ENCODE measurements at places on chromosomes 1 and 21.

- DNase-seq: no peak
Observed at GRCh38 chr1:9425859-9426258, 113.4 kb upstream of the SLC25A33 start.

DNA sequence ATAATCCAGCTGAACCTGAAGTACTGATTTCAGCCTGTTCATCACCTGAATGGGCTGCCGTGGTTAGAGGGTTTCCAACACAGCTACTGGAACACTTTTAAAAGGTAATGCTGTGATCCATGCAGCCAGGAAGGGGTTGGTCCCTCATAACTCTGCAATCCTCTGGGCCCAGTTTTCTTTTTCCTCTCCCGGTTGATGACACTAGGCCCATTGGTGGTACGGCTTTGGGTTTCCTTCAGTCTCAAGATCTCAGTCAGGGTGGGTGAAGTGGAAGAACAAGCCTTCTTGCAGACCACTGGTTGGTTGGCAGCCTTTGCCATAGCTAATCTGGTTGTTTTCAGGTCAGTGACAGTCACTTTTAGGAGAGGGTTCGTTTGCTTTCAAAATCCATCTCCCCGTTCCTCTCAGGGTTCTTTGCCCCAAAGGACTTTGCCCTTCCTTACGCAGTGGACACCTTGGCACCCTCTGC is 502 bp upstream of the SLC35A3 start:
- DNase-seq: peak; percentile 1

DNA sequence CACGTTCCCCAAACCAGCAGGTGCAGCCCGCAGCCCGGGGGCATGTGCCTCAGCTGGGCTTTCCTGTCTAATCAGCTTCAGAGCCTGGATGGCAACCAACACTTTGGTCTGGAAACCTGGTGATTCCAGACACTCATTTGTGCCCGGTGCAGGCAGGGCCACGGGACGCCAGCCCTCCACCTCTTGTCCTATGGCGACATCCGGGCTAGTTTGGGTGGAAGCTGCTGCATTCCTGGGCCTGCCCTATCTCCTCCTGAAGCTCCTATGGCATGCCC is 111.8 kb downstream of the WDR4 start:
- DNase-seq: no peak

DNA sequence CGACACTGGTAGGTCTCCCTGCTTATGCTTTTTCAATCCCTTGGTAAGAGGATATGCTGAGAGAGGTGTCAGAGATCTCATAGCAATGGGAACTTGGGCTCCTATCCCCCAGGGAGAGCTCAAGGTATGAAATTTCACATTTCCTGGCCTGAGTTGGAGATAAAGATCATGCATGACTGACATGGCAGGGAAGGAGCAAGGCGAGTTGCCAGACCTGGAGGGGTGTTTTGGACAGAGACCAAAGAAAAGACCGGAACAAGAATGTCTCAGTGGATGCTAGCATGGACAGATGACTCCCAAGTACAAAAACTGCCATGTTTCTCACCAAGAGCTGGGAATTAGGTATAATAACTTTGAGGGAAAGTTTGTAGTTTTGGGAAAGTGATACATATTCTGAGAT is 334.1 kb upstream of the B3GALT2 start:
- peak; percentile 6 for DNase-seq

- no peak for DNase-seq
Observed at GRCh38 chr1:97170300-97170699, 448.7 kb downstream of the PTBP2 start.

GRCh38 chr1:71231751-71232150 is 150.9 kb upstream of the ZRANB2 start:
- DNase-seq: peak; percentile 14

DNA sequence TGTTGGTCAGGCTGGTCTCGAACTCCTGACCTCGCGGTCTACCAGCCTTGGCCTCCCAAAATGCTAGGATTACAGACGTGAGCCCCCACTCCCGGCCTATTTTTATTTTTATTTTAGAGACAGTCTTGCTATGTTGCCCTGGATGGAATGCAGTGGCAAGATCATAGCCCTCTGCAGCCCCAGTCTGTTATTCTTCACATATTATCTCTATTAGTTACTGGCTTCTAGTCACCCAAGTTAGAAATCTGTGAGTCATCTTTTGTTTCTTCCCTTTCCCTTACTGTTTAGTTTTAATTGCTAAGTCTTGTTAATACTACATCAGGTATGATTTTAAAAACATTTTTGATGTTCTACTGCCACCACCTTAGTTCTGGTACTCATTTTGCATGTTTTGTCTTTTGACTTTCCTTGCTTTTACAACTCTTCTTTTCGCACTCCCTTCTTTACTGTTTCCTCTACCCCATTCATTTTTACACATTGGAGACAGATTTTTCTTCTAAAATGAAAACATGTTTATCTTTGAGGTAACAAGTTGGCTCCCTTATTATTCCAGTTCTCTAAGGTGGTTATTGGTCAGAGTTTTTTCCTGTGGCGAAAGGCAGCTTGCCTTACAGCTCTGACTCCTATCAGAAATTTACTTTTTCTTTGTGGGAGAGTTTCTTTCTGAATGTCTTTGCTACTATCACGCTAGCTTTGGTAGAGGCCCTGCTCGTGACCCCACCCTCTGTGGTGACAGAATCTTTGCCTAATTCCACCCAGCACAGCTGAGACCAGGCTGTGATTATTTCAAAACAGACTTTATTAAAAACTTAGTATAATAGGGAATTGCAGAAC is 19.5 kb downstream of the ZMYM4 start:
- DNase-seq: peak; percentile 56

DNA sequence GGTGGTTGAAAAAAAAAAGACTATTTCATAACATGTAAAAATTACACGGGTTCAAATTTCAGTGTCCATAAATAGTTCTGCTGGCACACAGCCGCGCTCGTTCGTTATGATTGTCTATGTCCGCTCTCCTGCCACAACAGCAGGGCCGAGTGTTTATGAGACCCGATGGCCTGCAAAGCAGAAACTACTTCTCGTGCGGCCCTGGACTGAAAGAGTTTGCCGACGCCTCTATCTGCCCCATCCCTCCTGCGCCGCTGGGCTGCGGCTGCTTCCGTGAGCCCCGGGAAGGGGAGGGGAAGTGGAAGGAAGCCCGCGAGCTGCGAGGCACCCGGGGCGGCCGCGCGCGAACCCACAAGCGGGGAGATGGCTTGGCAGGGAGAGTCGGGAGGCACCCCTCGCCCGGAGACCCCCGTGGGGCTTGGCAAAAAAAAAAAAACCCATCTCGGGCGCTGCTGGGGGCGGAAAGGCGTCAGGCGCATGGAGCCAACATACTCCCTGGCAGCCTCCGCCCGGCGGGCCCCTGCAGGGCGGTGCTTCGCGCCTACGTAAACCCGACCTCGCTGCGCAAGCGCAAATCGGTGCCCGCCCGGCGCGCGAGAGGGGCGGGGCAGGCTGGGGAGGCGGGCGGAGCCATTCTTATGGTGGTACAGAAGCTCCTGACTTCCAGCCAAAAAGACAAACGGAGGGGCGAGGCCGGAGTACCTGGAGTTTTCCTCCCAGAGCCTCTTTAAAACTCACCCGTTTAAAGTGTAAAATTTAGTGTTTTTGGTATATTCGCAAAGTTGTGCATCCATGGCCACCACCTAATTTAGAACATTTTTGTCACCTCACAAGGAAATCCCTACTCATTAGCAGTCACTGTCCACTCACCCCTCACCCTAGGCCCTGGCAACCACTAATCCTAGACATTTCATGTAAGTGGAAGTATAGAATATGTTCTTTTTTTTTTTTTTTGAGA is 8.3 kb downstream of the SLC27A3 start:
- DNase-seq: peak; percentile 88

- DNase-seq: no peak
Observed at GRCh38 chr1:181531441-181531840, 48.1 kb downstream of the CACNA1E start.

DNA sequence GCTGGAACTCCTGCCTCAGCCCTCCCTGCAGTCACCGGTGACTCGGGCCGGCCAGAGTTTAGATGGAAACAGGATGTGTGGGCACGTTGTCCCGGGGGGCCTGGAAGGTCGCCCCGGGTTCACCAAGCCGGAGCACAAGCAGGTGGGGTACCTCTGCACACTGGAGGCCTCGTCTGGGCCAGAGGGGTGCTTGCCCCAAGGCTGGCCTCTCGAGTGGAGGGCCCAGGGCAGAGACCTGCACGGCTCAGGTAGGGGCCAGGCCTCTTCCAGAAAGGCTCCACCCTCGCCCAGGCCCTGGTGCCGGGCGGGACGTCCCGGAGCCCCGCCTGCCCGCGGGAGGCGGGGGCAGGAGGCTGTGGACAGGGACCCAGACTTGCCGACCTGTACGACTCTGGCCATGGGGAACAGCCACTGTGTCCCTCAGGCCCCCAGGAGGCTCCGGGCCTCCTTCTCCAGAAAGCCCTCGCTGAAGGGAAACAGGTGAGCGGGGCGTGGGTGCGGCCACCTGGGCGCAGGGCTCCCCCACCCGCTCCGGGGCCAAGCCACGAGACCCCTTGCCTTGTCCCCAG is at the start of gene PLEKHN1:
PLEKHN1 (plus strand) TSS at position 348 of the 569 bp plus-strand sequence; CDS start at position 398, 50 bp downstream.
- DNase-seq: peak; percentile 39

GRCh38 chr21:43602266-43603232 is 56.7 kb downstream of the HSF2BP start:
- no peak for DNase-seq

Data from fibroblast of upper back skin (primary cell).